ENCODE measurements at places on chromosomes 2 and 18. TPM values are rescaled to one million over a fixed set of nuclear protein-coding genes. Genes with fewer than 3 reads are reported as not detected.

- H3K36me3 ChIP-seq: peaks cover 3% of the 10 kb centered on the region
- DNase-seq: no peak
- no peak overlapping the region for H3K27ac ChIP-seq
These were observed 163.4 kb downstream of the EHBP1 start for GRCh38 chr2:62868947-62869346.

- no peak for DNase-seq
- H3K4me3 ChIP-seq: no peak overlapping the region
- peaks cover 24% of the 10 kb centered on the region for H3K4me1 ChIP-seq
- H3K27ac ChIP-seq: no peak overlapping the region
These were observed 5.9 kb downstream of the LMAN2L start for GRCh38 chr2:96733931-96734330.

GRCh38 chr2:177239932-177240630 lies 24.4 kb downstream of the NFE2L2 start:
- H3K4me1 ChIP-seq: peaks cover 85% of the 10 kb centered on the region
- peak; percentile 46 for DNase-seq
- H3K36me3 ChIP-seq: no peaks in the 10 kb centered on the region
- H3K27me3 ChIP-seq: no peaks in the 10 kb centered on the region

DNA sequence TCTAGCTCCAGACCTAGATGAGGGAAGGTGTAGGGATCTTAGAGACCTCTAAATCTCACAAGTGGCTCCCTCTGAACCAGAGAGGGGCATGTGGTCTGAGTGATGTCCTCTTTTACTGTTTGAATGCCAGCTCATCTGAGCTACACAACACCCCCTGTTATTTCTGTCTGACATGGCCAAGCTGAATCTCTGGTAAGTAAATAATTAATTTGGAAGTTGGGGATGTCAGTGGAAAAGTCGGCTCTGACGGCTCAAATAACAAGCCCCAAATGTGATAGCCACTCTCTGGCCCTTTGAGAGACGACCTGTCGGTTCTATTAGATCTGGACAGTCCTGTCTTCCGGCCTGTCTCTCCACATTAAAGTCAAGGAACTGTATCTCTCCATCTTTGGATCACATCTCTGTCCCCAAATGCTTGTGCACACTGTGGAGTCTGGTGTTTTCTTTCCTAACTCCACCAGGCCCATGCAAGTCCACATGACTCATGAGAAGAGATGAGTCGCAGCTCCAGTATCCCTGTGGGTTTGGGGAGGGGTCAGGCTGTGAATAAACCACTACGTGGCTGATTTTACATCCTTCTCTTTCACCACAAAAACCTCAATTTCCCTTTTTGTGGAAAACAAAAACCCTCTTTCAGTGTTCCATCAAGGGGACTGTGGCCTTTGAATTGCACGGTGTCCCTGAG lies 52.5 kb downstream of the SETBP1 start:
- no peaks in the 10 kb centered on the region for H3K27me3 ChIP-seq
- H3K27ac ChIP-seq: no peak overlapping the region
- H3K4me3 ChIP-seq: no peak overlapping the region
- no peaks in the 10 kb centered on the region for H3K36me3 ChIP-seq
- DNase-seq: no peak

- no peak overlapping the region for H3K27ac ChIP-seq
- H3K27me3 ChIP-seq: no peaks in the 10 kb centered on the region
- H3K4me3 ChIP-seq: no peak overlapping the region
- H3K4me1 ChIP-seq: no peaks in the 10 kb centered on the region
- DNase-seq: no peak
These were observed 10.9 kb downstream of the NHEJ1 start for GRCh38 chr2:219149667-219150066.

GRCh38 chr2:107384422-107384821 lies 442.3 kb upstream of the RGPD4 start:
- DNase-seq: no peak
- no peaks in the 10 kb centered on the region for H3K36me3 ChIP-seq
- H3K27ac ChIP-seq: no peak overlapping the region
- no peaks in the 10 kb centered on the region for H3K4me1 ChIP-seq
- H3K4me3 ChIP-seq: no peak overlapping the region

GRCh38 chr2:126227250-126227649 lies 428.7 kb upstream of the GYPC start:
- H3K27me3 ChIP-seq: no peaks in the 10 kb centered on the region
- no peaks in the 10 kb centered on the region for H3K36me3 ChIP-seq
- H3K4me1 ChIP-seq: no peaks in the 10 kb centered on the region
- no peak overlapping the region for H3K27ac ChIP-seq

Gene POTEI
- total RNA-seq: not detected

DNA sequence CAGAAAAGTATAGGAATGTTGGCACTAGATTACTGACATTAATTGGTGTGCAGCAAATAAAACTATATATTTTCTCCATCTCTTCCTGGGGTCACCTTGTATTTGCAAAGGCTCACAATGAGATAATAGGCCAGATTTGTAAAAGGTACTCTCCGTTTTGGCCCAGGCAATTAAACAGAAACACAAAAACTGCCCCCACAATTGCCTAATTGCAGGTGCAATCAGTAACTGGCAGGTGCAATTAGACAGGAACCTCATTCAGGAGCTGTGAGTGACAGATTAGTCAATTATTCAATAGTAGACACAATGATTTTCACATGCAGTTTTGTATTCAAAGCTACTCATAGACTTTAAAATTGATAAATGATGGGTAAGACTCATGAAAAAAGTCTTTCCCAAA lies 451.4 kb upstream of the ID2 start:
- no peaks in the 10 kb centered on the region for H3K27me3 ChIP-seq
- no peak for DNase-seq
- peaks cover 8% of the 10 kb centered on the region for H3K4me1 ChIP-seq
- H3K4me3 ChIP-seq: no peak overlapping the region
- H3K36me3 ChIP-seq: no peaks in the 10 kb centered on the region
- H3K27ac ChIP-seq: no peak overlapping the region

DNA sequence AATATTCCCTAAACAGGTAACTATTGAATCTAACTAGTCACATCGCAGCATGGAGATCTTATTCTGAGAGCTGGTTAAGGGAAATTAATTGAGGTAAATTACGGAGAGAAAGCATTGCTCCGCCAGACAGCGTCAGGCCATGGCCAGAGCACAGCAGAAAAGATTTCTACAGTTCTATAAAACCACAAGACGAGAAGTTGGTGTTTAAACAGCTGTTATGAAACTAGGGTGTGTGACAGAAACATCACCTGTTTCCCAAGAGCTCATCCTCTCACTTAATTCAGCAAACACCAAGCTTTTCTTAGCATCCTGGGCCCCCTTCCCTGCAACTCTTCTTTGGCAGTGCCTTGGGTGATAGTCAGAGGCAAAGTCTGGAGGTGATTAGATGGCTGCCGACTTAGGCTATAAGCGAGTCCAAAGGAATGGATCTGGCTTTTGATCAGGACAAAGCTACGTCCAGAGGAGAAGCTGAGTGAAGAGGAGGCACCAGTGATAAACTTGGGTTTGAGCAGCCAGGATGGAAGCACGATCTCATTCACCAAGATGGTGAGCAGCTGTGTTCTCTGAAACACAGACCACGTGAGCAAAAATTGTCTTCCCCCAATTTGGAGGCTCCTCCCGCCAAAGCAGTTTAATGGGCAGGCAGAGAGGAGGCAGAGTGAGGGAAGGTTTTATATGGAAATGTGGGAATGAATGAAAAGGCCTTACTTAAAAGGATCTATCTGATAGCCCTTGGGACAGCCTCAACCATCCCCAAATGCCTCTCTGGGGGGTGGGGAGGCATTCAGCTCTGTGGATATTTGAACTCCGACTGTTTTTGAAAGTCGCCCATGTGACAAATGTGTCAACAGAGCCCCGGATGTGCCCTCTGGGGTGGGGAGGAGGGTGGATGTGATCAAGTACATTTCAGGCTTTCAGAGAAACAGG lies 57.8 kb downstream of the PKDCC start:
- H3K4me3 ChIP-seq: peak overlapping the region; percentile 32
- peaks cover 95% of the 10 kb centered on the region for H3K4me1 ChIP-seq
- peak; percentile 89 for DNase-seq
- no peaks in the 10 kb centered on the region for H3K27me3 ChIP-seq

DNA sequence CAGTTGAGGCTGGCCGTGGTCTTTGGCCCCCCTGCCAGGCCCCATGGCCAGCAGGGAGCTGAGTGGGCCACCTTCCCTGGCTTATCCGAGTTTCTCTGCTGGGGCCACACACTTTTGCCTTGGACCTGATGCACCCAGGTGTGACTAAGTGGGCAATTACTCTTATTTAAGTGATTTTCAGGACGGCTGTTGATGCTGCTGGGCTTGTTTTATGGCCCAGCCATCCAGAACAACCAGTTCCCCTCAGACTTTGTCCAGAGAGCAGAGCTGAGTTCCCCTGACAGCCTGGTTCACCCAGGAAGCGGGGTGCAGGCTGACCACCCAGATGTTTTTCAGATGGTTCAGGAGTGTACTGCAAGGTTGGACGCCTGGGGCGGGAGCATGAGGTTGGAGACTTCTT lies 68.8 kb downstream of the GLI2 start:
- no peak overlapping the region for H3K27ac ChIP-seq
- no peak overlapping the region for H3K4me3 ChIP-seq
- H3K4me1 ChIP-seq: no peaks in the 10 kb centered on the region
- no peaks in the 10 kb centered on the region for H3K27me3 ChIP-seq

Gene QPCT
- total RNA-seq: 1.4 TPM

DNA sequence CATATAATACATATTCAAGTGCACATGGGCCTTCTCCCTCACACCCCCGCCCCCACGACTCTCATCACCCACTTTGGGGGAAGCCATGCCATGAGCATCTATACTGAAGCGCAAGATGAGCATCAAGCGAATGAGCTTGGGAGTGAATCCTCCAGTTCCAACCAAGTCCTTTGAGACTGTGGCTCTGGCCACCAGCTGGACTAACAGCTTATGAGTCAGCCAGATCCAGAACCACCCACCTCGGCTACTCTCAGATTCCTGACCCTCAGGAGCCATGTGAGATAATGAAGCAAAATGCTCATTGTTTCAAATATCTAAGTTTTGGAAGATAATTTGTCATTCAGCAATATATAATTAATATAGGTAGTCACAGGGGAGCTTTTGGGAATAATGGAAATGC lies 22.2 kb upstream of the IL1RL1 start:
- H3K4me1 ChIP-seq: no peaks in the 10 kb centered on the region
- H3K36me3 ChIP-seq: no peaks in the 10 kb centered on the region
- no peak overlapping the region for H3K4me3 ChIP-seq

DNA sequence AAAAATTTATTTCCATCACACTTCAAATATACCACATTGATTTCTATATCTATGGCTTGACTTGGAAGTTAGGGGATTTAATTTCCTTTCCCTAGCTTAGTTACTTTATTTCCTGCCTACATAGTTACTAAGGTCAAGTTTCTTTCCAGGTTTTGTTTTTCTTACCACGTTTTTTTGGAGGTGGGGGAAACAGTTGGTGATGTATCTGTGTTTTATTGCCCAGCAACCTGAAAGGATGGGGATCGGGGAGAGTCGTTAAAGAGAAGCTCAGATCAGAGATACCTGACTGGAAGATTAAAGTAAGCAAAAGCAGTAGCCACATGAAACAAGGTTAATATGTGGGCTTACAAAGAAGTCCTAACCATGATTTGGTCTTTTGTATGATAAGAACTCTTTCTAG lies 127.8 kb downstream of the OSBPL6 start:
- no peaks in the 10 kb centered on the region for H3K4me1 ChIP-seq
- H3K27ac ChIP-seq: no peak overlapping the region
- no peaks in the 10 kb centered on the region for H3K36me3 ChIP-seq

DNA sequence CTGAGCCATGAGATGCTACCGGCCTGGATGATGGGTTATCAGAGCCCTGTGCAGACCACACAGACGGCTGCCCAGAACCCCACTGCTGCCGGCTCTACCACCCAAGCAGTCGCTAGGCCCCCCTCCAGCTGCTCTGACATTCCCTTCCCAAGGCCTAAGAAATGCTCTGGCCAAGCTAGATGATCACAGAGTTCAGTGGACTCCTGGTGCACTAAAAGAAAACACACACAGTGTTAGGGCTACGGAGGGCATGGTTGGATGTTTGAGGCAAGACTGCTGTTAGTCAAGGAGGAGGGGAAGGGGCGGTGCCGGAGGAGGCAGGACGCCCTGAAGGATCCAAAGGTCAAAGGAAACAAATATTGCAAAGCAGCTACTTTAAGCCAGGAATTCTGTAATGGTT lies 174.5 kb downstream of the MYCN start:
- no peaks in the 10 kb centered on the region for H3K27me3 ChIP-seq
- H3K36me3 ChIP-seq: no peaks in the 10 kb centered on the region
- no peaks in the 10 kb centered on the region for H3K4me1 ChIP-seq

GRCh38 chr18:13440277-13441248 lies 222.0 kb downstream of the LDLRAD4 start:
- no peak overlapping the region for H3K27ac ChIP-seq
- no peaks in the 10 kb centered on the region for H3K36me3 ChIP-seq
- no peak overlapping the region for H3K4me3 ChIP-seq
- DNase-seq: no peak
- H3K4me1 ChIP-seq: peaks cover 42% of the 10 kb centered on the region

Gene CD207
- total RNA-seq: not detected

DNA sequence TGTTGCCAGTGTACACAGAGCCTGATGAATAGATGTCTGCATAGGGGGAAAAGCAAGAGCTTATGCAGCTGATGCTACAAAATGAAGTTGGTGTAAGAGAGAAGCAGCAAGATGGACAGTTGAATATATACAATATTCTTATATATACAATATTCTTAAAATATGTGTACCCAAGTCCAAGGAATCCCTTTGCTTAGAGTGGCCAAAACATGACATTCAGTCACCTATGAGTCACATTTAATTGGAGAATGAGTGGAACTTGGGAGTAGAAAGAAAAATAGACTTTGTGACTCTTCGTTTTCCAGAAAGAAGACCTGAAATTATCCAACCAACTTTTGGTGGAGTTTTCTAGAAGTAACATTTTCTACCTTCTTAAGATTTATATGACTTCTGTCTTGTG lies 81.8 kb downstream of the SCN9A start:
- H3K36me3 ChIP-seq: no peaks in the 10 kb centered on the region
- no peak for DNase-seq
- no peak overlapping the region for H3K27ac ChIP-seq

DNA sequence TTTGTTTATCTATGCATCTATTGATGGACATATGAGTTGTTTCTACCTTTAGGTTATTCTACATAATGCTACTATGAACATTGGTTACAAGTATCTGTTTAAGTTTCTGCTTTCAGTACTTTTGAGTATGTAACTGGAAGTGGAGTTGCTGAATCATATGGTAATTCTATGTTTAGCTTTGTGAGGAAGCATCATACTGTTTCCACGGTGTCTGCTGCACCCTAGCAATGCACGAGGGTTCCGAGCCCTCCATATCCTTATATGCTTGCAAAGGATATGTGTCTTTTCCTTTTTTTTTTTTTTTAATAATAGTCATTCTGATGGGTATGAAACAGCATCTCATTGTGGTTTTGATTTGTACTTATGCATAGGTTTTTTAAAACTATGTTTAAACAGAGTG lies 83.7 kb downstream of the FMNL2 start:
- no peaks in the 10 kb centered on the region for H3K27me3 ChIP-seq
- H3K36me3 ChIP-seq: no peaks in the 10 kb centered on the region
- DNase-seq: no peak

Gene TUBA3E
- not detected for total RNA-seq

DNA sequence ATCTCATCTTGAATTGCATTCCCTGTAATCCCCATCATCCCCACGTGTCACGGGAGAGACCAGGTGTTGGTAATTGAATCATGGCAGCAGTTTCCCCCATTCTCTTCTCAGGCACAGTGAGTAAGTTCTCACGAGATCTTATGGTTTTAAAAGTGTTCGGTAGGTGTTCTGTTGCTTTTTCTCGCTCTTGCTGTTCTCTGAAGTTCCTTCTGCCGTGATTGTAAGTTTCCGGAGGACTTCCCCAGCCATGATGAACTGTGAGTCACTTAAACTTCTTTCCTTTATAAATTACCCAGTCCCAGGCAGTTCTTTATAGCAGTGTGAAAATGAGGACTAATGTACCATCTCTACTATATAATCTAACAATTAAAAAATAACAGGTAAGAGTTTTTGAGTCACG lies 409.9 kb upstream of the NRXN1 start:
- no peaks in the 10 kb centered on the region for H3K4me1 ChIP-seq
- no peaks in the 10 kb centered on the region for H3K27me3 ChIP-seq
- DNase-seq: no peak
- H3K36me3 ChIP-seq: no peaks in the 10 kb centered on the region
